ENCODE measurements at places on chromosomes 7 and 10. TPM values are rescaled to one million over a fixed set of nuclear protein-coding genes. Genes with fewer than 3 reads are reported as not detected.

DNA sequence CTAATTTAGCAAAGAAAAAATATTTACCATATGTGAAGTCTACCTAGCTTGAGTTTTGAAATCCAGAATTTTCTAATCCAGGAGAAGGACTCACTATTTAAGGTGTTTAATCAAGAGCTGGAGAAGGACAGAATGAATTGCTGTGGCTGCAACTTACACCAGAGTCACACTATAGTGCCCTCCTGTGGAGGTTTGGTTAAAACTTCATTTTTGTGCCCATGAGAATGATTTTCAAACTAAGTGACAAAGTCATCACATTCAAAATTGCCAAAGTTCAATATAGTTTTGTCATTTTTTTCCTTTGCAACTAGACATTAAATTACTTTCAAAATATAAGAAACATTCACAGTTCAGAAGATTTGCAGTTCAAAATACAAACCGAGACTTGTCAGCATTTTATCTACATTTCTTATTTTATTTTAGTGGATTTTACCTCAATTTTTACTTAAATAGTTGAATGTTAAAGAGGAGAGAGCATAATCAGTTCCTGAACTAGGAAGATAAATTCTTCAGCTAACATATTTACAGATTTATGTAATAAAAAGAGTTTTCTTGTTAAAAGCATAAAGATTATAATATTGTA is 70.7 kb downstream of the CABCOCO1 start:
- DNase-seq, result no peak

DNA sequence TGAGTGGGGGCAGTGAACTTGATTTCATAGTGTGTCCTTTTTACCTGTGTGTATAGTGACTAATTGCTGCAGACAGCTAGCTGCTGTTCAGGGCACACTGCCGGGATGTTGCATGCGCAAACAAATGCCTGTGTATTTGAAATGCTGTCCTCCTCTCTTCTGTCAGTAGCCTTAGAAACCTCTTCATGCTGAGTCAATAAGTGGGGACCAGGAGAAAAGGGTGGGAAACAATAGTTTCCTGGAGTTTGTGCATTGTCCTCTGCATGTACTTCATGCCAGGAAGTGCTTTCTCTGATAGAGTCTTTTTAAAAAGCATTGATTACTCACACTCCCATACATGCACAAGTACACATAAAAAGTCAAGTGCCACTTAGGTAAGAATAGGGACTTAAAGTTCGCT is 1183.7 kb upstream of the CELF2 start:
- DNase-seq, result no peak

DNA sequence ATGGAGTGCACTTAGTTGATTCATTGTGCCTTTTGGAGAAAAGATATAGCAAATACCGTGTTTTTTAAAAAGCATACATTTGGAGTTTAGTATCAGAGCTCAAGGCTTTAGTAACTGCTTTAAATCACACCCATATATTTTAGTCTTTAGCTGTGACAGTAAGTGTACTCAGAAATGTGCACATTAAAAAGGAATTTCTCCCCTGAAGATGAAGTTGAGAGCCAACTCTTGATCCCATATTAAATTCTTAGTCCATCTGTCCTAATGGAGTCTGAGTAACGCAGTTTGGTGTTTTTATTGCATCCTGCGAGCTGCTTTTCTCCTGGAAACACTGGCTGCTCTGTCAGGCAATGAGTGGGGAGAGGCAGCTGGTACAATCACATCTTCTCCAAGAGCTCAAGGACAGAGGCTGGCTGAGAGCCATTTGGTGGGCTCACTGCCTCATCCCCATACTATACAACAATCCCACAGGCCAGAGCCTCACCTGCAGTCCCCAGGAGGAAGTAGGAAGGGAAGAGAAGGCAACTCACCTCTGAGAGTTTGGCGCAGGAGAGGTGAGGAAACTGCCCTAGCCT is 473.6 kb upstream of the C7orf33 start:
- DNase-seq, result no peak

- no peak for DNase-seq
Measured at GRCh38 chr10:123565691-123566660, 100.2 kb upstream of the GPR26 start.

Gene ACSM6
- total RNA-seq, result not detected

Gene OR6V1
- total RNA-seq, result not detected

Gene MGAM2
- 0.18 TPM for total RNA-seq

Gene RBM20
- total RNA-seq, result 23.3 TPM

- DNase-seq, result no peak
Measured at GRCh38 chr10:16392531-16393069, 44.2 kb upstream of the PTER start.

DNA sequence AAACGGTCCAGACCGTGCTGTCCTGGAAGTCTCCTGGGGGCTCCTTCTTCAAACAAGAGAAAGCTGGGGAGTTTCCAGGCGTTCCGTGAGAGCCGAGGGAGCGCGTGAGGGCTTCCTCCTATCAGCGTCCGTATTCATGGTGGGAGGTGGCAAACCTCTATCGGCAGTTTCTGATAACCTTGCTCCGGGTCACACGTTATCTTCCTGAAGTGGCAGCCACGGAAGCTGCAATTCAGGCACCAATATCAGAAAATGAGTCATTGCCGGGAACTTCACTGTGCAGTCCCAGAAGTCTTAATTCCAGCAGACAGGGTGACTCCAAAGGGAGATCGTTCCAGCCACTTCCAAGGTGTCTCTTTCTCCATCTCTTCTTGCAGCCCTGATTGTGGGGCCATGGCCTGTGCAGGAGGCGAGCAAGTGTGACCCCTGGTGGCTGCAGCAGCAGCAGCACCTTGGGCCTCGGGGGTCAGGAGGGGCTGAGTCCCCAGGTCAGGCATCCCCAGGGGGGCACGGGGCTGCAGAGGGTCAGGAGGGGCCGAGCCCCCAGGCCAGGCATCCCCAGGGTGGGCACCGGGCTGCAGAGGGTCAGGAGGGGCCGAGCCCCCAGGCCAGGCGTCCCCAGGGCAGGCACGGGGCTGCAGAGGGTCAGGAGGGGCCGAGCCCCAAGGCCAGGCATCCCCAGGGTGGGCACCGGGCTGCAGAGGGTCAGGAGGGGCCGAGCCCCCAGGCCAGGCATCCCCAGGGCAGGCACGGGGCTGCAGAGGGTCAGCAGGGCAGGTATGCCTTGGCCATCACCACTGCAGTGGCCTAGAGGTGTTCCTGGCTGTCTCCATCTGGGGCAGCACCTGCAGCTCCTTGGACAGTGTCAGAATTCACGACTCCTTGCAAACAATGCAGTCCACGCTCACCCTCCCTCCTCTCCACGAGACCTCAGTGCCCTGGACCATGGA is 538.7 kb downstream of the DNAJB6 start:
- DNase-seq, result no peak
